NCI-H187 (cell line): ENCODE measurements at places on chromosomes 16 and 17.

DNA sequence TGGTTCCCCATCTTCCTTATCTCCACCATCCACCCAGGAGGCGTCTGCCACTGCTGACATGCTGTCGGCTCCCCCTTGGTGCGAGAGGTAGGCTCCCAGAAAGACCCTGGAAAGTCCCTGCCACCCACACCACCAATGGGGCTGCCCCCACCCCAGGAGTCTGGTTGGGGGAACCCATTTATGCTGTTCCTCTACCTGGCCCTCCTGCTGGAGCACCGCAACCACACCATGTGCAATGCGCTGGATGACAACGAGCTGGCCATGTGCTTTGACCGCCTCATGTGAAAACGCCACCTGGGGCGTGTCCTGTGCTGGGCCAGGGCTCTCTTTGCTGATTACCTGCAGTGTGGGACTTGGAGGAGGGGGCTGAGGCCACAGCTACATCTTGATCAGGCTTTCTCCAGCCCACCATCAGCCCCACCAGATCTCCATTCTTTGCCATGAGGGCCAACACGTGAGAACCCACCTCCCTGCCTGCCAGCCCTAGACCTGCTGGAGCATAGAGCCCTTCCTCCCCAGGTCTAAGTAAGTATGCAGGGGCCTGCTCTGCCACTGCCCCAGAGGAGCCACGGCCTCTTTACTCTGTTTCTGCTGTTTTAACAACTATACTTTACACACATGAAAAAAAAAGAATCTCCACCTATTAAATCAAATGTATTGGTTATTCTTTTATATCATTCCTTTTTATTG, 7.9 kb upstream of the ALDH3A1 start:
- DNase-seq = no peak

DNA sequence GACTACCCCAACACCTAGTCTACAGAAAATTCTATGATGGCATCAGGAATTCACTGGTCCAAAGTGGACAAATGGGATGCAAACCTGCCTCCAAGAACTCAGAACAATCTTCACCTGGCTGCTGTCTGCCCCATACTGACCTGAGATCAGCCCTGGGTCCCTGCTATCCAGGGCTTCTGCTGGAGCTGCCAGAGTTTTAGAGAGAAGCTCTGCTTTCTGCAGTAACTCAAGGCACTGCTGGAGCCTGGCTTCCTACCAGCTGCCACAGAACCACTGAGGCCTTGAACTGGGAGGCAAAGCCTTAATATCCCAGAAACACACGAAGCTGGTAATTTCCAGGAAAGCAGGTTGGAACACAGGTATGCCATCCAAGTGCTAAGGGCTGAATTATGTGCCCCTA, 7.5 kb downstream of the TMEM170A start:
- no peak for DNase-seq

GRCh38 chr17:2157081-2157480, 102.2 kb downstream of the HIC1 start:
- DNase-seq = no peak

- DNase-seq = no peak
These were observed 14.5 kb upstream of the CDH13 start for GRCh38 chr16:82612263-82612662.
